ENCODE measurements at places on chromosomes 4 and X.

DNA sequence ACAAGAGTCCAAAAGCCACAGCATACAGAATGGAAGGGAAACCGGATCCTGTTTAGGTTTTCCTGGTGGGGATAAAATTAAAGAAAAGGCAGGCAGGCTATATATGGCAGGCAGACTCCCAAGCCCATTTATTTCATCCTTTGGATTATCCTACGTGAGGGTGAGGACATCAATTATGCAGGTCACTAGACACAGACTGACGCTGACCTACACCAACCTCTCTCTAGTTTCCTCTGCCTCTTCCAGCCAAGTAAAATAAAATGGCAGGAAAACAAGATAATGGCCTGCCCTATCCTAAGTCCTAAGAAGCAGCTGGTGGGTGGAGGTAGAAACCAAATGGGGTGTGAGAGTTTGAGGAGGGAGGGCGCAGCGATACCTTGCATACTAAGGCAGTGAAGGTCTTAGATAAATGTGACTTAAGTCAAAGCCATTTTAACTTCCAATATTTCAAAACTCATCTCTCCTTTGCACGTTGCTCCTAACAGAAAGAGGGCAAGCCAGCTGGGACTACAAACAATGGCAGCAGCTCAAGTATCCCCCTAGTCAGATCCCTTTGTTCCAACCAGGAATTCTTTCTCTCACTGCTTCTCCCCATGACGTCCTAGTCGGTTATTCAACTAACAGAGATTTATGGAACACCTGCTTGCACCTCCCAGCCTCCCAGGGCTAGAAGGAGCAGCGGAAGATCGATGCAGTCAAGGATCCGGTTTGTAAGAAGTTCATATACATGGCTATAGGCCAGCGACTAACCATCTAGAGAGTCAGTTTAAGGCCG is 72.8 kb downstream of the IRF2 start:
- H3K4me1 ChIP-seq, result peaks cover 27% of the 10 kb centered on the region
- peaks cover 57% of the 10 kb centered on the region for H3K36me3 ChIP-seq
- peak overlapping the region; percentile 75 for H3K27ac ChIP-seq
- H3K4me3 ChIP-seq, result no peak overlapping the region
- H3K27me3 ChIP-seq, result no peaks in the 10 kb centered on the region
- no peak for DNase-seq

- H3K27me3 ChIP-seq, result no peaks in the 10 kb centered on the region
- peaks cover 48% of the 10 kb centered on the region for H3K4me1 ChIP-seq
- H3K27ac ChIP-seq, result peak overlapping the region; percentile 53
- no peaks in the 10 kb centered on the region for H3K36me3 ChIP-seq
- no peak for DNase-seq
These were observed 48.3 kb downstream of the MAP7D3 start for GRCh38 chrX:136202889-136203288.

GRCh38 chr4:7256984-7257810 is 64.9 kb downstream of the SORCS2 start:
- H3K4me3 ChIP-seq, result no peak overlapping the region
- no peaks in the 10 kb centered on the region for H3K27me3 ChIP-seq
- DNase-seq, result peak; percentile 31
- no peak overlapping the region for H3K27ac ChIP-seq
- H3K4me1 ChIP-seq, result no peaks in the 10 kb centered on the region

DNA sequence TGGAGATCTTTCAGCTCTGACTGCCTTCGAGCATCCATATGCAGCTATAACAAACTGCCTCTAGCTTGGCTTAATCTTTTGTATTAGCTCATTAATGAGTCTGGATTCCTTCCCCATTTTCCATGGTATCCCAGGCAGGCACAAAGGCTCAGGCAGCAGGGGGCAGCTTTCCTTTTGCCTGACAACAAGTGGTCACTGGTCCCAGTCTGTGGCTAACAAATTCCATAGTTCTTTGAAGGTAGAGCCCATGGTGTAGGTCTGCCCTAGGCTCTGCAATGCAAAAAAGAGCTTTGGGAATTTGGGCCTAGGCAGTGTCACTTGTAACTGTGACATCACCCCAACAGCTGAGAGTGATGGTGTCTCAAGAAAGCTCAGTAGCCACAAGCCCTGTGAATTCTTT is 234.4 kb upstream of the GPC4 start:
- no peak overlapping the region for H3K4me3 ChIP-seq
- peaks cover 4% of the 10 kb centered on the region for H3K4me1 ChIP-seq
- H3K27ac ChIP-seq, result no peak overlapping the region
- no peaks in the 10 kb centered on the region for H3K27me3 ChIP-seq
- no peak for DNase-seq
- no peaks in the 10 kb centered on the region for H3K36me3 ChIP-seq

- H3K27me3 ChIP-seq, result no peaks in the 10 kb centered on the region
- H3K27ac ChIP-seq, result no peak overlapping the region
- no peaks in the 10 kb centered on the region for H3K4me1 ChIP-seq
- H3K4me3 ChIP-seq, result no peak overlapping the region
- DNase-seq, result no peak
These were observed 6.2 kb downstream of the RAB40A start for GRCh38 chrX:103513067-103513466.

DNA sequence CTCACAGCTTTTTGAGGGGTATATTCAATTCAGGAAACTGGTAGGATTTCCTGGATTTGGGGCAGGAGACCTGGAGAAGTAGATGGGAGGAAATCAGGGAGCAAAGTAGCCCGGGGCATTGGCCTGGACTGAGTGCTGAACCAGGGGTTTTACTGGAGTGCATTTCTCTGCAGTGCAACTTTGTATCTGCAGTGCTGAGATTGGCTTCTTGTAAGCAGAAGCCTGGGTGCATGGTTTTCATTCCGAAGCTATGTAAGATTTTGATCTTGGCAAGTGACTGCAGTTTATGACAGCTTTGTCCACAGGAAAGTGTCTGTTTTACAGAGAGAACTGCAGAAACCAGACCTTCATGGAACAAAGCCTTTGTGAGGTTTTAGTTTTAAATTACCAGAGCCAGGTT is 158.3 kb downstream of the SPCS3 start:
- H3K27ac ChIP-seq, result no peak overlapping the region
- H3K27me3 ChIP-seq, result no peaks in the 10 kb centered on the region
- no peaks in the 10 kb centered on the region for H3K36me3 ChIP-seq

DNA sequence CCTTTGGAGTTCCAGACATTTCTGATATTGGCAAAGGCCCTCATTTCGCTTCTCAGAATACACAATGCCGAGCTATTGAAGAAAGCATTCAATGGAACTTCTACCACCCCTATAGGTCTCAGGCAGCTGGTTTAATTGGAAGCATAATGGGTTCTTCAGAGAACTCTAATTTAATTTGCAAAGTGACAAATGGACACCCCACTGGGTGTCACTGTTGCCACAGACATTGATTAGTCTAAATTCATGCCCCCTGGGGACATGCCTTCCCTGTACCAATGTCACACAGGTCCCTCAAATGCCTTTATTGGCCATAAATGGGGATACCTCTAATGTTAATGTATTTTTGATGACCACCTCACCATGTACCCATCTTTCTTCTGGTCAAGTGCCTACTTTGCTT is 22.9 kb upstream of the TMEM255A start:
- H3K27me3 ChIP-seq, result no peaks in the 10 kb centered on the region
- no peak overlapping the region for H3K27ac ChIP-seq
- DNase-seq, result no peak
- H3K4me1 ChIP-seq, result no peaks in the 10 kb centered on the region
- no peak overlapping the region for H3K4me3 ChIP-seq

- no peak overlapping the region for H3K27ac ChIP-seq
- peaks cover 73% of the 10 kb centered on the region for H3K27me3 ChIP-seq
- no peaks in the 10 kb centered on the region for H3K4me1 ChIP-seq
- no peak overlapping the region for H3K4me3 ChIP-seq
- no peaks in the 10 kb centered on the region for H3K36me3 ChIP-seq
These were observed 4.0 kb upstream of the NKX3-2 start for GRCh38 chr4:13548059-13548983.
